NK-92 treated with Interleukin-12 subunit alpha and Interleukin-12 subunit beta, amount 100 ng/mL, for 24 hours (cell line): ENCODE measurements at places on chromosomes 6 and 20.

- no peak for DNase-seq
Observed at GRCh38 chr20:53539516-53539915, 54.1 kb downstream of the ZNF217 start.

DNA sequence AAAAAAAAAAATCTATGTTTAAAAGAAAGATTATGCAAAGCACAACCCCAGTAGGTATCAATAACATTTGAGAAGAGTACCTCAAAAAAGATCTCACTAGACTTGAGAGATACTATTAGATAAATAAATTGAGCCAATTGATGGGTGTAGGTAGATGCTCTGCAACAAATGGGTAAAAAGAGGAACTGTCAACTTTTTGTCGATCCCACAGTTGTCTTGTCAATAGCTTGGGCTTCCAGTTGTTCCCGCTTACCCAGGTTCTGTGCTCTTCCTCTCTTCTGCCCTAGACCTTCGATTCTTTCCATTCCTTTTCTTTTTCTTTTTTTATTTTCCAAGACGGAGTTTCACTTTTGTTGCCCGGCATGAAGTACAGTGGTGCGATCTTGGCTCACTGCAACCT lies 226.9 kb downstream of the SOX4 start:
- no peak for DNase-seq

DNA sequence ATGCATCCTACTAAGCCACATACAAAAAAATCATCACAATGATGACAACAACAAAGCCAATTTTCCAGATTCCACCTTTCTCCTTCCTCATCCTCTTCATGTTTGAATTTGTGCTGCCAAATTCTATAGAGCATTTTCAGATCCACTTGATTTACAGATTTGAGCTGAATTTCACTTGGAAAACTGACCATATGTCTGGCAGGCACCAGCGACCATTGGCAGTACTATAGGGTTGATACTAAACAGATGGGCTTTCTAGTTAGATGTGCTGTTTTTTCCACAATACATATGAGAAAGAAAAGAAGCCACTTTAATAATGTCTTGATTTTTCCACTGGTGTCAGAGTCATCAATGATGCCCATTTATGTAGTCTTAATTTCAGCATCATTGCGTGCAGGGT lies 127.0 kb downstream of the PHACTR3 start:
- DNase-seq = no peak

DNA sequence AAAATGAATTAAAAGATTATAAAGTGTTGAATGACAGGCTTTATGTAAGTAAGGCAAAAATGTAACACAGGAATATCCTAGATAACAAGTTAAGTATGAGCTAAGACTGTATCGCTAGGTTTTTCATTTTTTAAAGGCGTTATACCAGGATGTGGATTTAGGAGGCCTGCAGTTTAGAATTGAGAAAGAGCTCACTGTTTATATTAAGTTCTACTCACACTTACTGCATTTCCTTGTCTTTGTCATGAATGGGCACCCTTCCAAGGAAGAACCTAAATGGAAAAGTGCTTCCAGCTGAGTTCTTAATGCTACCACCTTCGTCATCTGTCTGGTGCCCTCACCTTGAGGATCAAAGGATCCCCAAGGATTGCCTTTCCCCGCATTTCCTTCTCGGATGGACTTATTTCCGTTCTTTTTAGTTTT lies 148.7 kb downstream of the SOX4 start:
- DNase-seq = no peak

DNA sequence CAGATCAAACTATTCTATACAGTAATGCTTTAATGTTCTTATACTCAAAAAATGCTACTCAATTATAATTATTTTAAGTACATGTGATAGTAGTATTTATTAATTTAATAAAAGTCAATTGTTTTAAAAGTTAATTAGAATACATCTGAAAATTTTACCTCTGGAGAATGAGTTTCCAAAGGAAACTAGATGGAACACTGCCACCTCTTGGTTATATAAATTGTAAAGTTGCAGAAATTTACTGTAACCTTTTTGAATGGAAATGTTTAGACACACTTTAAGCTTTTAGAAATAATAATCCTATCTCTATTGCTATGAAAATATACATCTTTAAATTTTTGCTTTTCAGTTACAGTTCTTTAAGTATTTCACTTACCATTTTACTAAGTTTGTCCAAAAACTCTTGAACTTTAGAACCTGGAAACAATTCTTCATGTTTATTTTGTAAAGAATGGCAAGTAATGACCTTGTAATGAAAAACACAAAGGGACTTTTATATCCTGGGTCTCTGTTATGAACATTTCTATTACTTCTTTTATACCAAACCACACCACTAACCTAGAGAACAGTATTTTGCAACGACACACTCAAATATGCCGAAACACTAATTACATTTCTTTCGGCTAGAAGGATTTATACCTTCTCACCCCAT lies 10.9 kb upstream of the BMP5 start:
- DNase-seq = no peak

DNA sequence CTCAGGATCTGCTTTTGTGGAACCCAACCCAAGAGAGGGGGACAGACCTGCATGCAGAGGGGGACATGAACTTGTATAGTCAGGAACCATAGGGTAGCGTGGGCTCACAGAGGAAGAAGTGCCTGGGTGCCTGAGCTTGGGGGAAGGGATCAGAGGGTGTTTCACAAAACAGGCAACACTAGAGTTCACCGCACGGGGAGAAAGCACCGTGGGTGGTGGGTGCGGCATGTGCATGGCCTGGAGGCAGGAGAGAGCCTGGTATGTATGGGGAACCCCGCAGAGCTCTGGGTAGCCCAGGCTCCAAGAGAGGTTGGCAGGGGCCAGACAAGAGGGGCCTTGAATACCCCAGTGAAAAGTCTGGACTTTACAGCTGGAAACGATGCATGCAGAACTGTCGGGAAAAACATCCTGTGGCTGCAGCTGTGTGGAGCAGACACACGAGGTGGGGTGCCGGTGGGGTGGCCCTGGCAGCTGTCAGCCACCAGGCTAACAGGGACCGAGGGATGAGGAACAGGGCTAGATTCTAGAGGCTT lies 6.7 kb upstream of the EMILIN3 start:
- no peak for DNase-seq

- DNase-seq = no peak
Observed at GRCh38 chr6:152155792-152156191, 348.3 kb downstream of the ESR1 start.

- DNase-seq = no peak
Observed at GRCh38 chr20:53716395-53716794, 122.8 kb upstream of the ZNF217 start.

DNA sequence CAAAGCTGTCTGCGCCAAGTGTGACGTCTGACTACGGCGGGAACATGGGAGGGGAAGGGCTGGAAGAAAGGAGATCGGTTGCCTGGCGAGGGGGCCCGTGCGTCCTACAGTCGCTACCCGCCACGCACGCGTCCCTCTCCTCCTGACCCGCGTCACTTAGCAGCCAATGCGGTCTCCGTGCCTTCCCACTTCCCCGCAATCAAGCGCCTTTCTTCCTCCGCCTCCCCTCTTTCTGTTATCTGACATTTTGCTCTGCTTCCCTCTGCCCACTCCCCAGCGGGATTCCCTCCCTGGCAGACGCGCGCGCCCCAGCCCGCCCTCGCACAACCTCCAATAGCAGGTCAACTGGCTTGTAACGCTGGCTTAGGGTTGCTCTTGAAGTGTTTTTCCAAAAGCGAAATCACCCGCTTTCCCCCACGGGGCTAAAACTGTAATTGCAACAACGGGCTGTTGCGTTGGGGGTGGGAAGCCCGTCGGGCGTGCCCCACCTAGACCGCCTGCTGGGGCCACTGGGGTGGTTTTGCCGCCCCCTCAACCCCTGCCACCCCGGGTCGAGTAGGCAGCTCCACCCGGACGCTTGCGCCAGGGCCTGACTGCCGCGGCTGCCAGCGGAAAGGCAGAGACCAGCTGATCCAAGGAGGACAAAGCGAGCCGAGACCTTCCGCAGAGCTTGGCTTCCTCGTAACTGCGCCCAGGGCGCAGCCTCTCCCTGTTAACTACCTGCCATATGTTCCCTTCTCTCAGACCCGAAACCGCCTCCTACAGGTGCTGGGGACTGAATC lies 6.2 kb upstream of the SOX4 start:
- no peak for DNase-seq

DNA sequence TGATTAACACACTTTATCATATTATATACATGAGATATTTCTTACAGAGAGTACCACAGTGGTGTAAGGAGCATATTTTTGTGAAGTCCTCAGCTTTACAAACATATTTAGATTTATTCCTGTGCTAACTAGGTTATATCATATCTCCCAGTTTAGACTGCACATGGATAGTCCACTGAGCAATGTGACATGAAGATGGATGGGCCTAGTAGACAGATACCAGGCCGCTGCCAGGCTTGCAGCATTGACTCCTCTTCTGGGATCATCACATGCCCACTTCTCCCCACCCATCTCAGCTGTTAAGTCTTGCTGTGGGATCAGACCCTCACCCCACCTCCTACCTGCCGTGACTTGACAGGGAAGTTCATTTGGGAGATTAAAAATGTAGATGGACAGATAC lies 95.8 kb downstream of the SLX4IP start:
- no peak for DNase-seq

GRCh38 chr6:22068561-22069305 lies 228.1 kb downstream of the PRL start:
- DNase-seq = no peak

- DNase-seq = no peak
Observed at GRCh38 chr6:11727346-11727997, 51.1 kb downstream of the ADTRP start.

DNA sequence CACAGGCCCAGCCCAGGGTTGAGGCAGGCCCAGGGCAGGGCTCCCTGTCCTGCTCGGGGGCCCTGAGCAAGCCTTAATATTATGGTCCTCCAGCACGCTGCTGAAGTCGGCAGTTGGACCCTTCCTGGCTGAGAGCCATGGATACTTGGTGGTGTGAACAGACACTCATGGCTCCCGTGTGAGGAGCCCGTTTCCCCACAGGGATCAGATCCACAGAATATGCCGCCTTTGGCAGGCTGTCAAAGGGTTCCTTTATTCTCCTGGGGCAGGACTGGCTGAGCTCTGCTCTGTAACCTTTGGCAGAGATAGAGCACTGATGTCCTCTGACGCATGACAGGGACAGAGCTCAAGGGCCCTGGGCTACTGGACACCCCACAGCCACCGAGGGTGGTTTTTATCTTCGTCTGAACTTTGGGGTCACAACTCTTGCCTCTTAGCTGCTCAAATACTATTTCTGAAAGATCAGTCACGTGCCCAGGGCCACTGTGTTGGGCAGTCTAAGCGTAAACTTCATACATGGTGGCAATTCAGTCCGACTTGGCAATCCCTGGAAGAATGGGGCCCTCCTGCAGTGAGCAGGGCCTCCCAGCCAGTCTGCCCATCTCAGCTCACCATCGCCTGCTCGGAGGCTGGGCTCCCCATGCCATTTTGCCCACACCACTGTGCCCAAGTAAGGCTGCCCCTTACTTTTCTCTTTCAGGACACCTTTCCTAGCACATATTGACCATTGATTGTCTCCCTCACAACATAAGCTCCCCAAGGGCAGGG lies 49.1 kb downstream of the TTI1 start:
- DNase-seq = no peak

DNA sequence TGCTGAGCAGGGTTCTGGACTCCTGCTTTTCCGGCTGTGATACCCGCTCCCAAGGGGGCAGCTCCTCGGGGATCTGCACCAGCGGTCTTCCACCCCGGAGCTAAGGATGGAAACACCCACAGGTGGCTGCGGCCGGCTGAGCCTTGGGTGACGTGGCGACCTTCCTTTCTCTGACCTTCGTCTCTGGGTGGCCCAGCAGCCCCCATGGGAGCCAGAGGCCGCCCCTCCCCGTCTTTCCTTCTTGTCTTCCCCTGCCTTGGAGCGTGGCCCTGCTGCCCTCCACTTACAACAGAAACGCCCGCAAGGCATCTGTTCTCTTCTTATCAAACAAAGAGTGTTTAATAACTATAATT lies 405.7 kb downstream of the TAF4 start:
- DNase-seq = no peak
